ENCODE measurements at places on chromosomes 16 and 17.
A peak's percentile ranks its signal among the peaks of the same experiment; 100 is the strongest.

DNA sequence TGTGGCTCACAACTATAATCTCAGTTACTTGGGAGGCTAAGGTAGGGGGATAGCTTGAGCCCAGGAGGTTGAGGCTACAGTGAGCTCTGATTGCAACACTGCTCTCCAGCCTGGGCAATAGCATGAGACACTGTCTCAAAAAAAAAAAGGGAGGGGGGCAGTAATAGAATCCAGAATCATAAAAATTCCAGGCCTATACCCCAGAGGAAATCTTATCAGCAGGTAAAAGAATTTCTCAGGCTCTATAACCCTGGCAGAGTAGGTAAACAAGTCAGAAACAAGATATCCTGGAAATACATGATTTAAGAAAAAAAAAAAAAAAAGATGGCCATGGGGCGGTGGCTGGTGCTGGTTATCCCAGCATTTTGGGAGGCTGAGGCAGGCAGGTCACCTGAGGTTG lies 12.9 kb downstream of the SPAG9 start:
- DNase-seq = no peak

DNA sequence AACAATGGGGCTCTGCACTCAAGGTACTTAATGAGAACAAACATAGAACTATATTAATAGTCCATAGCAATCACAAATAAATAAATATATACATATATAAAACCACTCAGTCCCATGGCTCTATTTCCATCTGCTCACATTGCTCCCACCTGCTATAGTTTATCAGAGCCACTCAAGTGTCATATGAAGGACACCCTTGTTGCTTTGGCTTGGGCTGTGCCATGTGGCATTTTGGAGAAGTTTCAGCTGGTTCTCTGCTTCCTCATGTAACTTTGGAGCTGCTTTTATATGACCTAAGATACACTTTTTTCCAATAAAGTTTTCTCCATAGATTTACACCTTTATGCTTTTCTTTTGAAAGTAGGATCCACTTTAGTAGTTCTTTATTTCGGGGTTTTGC lies 126.4 kb downstream of the KCNJ2 start:
- no peak for DNase-seq

GRCh38 chr16:27269300-27270150 lies 953 bp upstream of the NSMCE1 start:
- no peak for DNase-seq

- no peak for DNase-seq
Measured at GRCh38 chr16:15898654-15899053, 10.3 kb upstream of the CEP20 start.

GRCh38 chr17:29111816-29112499 lies 68.2 kb downstream of the MYO18A start:
- DNase-seq = peak; percentile 88

- DNase-seq = no peak
Measured at GRCh38 chr16:349211-349610, 3.3 kb downstream of the AXIN1 start.

DNA sequence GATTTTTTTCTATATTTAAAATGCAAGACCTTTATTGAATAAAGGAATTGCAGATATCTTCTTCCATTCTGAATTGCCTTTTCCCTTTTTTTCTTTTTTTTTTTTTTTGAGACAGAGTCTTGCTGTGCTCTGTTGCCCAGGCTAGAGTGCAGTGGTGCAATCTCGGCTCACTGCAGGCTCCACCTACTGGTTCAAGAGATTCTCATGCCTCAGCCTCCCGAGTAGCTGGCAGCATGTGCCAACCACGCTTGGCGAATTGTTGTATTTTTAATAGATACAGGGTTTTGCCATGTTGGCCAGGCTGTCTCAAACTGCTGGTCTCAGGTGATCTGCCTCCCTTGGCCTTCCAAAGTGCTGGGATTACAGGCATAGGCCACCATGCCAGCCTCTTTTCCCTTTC lies 151.5 kb downstream of the CEP112 start:
- DNase-seq = no peak

GRCh38 chr17:65936013-65936412 lies 255.9 kb downstream of the CEP112 start:
- DNase-seq = no peak

DNA sequence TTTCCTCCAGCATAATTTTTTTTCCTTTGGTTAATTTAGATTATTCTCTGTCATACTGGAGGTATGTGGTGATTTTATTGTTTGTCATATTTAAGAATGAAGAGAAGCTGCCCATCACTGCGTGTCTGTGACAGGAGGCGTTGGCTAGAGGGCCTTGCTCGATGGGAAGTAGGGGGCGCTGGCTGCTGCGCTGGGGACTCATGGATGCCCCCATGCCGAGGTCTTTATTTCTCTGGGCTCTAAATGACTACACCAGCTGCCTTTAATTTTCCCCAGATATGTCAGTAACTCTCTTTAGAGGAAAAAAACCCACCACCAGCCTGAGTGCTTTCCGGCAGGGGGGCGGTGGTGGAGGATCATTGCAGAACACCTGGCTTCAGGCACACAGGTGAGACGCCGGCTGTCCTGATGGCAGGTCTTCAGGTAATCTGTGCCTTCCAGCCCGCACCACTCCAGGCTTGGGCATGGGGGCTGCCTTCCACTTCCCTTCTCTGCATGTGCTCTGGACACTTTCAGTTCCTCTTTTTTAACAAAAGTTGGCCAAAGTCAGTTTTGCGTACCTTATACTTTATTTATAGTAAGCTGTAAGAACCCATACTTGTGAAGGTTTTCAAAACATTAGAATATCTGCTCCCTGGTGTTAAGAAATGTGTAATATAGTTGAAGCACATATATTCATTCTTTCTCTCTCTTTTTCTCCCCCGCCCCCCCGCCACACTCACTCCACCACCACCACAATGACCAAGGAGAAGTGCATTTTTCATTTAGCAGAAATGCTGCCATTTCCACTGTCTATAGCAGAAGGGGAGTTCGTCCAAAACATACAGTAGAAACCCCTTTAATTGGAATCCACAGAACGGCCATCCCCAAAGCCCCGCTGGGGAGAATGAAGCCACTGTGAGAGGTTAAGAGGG lies 192.7 kb downstream of the RPTOR start:
- DNase-seq = peak; percentile 72

DNA sequence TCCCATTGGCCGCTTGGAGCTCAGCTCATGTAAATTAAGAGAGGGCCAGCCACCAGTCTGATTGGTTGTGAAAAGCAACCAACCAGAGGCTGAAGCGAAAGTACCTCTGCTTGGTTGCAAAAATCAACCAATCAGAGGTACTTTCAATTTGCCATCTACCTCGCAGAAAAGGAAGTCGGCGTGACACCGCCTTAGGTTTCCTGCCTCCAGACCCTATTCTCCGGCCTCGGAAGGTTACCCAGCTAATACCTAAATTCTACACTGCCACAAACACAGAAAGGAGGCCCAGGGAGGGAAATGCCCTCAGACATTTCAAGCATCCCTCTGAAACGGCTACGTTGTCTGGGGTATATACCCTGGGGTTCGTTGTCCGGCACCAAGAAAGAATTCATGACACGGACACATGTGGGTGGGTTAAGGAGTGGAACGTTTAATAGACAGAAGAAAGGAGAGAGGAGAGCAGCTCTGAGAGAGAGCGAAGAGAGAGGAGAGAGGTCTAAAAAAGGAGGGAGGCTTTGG lies 481.3 kb downstream of the TMEM114 start:
- DNase-seq = no peak

DNA sequence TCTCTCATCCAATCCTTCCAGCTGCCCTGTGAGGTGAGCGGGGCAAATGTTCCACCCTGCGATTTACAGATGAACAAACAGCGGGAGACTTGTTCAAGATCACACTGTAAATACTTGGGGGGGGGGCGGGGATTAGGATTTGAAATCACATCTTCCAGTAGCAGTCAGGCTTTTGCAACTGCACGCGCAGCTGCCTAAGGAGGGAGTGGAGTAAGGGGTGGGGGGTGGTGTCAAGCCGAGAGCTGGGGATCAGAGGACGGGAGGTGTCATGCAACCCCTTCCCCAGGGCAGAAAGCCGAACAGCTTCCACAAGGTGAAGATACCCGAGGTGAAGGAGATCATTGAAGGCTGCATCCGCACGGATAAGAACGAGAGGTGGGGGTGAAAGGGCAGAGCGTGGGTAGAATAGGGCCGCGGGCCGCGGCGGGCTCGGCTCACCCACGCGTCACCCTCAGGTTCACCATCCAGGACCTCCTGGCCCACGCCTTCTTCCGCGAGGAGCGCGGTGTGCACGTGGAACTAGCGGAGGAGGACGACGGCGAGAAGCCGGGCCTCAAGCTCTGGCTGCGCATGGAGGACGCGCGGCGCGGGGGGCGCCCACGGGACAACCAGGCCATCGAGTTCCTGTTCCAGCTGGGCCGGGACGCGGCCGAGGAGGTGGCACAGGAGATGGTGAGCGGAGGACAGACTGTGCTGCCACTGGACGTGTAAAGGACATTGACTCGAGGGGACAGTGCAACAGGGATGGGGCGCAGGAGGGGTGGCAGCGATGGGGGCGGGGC lies 4.6 kb downstream of the WNK4 start:
- DNase-seq = no peak

- no peak for DNase-seq
Measured at GRCh38 chr17:41664587-41665565, 23.8 kb upstream of the EIF1 start.

DNA sequence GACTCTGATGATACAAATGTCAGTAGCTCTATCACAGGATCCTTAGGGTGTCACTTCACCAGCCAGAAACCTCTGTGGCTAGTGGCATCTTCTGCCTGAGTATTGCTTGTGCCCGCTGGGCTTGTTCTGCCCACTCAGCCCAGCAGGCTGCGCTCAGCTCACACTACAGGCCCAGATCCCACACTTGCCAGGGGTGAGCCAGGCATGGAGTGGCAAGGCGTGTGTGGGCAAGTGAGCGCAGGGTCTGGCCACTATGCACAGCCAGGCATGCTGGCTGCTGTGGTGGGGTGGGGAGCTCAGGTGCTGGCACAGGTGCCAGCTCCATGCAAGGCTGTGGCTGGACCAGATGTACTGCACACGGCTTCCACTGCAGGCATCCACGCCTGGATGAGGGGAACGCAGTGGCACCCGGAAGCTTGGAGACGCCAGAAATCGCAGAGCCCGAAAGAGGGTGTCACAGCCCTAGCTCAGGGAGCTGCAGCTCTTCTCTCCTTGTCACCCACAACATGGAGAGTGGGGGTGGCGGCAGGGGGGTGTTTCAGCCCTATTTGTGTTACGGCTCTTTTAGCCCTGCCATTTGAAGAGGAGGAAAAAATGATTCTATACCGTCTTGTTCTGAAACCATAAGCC lies 10.2 kb downstream of the CFAP97D1 start:
- no peak for DNase-seq

DNA sequence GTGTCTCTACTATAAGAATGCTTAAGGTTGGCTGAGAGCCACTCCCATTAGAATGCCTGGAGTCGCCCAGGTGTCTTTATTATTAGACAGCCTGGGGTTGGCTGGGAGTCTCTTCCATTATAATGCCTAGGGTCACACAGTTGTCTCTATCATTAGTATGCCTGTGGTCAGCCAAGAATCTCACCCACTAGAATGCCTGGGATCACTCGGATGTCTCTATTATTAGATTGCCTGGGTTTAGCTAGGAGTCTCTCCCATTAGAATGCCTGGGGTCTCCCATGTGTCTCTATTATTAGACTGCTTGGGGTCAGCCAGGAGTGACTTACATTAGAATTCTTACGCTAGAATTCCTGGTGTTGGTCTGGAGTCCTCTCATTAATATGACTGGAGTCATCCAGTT lies 2255.3 kb downstream of the TP53TG3F start:
- no peak for DNase-seq

GRCh38 chr17:39165841-39166349 lies at the start of gene ARL5C:
Gene ARL5C (minus strand): TSS chr17:39166161. CDS start chr17:39165760, 401 bp downstream.
- DNase-seq = no peak

DNA sequence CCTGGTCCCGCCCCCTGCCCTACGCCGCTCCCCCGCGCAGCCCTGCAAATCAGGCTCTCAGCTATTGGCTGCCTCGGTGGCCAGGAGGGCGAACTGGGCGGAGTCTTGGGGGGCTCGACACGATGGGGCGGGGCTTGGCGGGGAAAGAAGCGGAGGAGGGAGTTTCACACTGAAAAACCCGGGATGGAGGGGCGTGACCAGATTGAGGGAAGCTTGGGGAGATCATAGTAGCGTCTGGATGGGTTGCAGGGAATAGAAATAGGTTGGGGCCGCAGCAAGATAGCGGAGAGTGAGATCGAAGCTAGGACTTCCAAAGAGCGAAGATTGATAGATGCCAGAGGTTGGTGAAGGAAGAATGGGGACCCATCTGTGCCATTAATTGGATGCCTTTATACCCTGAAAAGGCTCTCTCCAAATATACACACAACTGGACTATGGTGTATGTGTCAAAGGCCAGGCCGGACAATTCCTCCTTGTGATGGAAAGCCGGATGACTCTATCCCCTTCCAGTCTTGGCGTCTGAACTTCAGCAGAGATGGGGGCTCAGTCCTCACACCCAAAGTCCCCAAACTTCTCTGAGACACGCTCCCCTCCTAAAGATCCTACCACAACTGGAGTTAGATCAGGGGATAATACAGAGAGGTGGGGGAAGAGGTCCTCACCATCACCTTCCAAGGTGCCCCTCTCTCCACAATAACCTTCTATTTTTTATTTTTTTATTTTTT lies 376 bp upstream of the STAC2 start:
- DNase-seq = no peak

DNA sequence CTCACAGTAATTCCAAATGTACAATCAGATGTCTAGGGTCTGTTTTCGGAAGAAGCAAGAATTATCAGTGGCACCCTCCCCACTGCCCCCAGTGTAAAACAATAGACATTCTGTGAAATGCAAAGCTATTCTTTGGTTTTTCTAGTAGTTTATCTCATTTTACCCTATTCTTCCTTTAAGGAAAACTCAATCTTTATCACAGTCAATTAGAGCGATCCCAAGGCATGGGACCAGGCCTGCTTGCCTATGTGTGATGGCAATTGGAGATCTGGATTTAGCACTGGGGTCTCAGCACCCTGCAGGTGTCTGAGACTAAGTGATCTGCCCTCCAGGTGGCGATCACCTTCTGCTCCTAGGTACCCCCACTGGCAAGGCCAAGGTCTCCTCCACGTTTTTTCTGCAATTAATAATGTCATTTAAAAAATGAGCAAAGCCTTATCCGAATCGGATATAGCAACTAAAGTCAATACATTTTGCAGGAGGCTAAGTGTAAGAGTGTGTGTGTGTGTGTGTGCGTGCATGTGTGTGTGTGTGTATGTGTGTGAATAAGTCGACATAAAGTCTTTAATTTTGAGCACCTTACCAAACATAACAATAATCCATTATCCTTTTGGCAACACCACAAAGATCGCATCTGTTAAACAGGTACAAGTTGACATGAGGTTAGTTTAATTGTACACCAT lies 59.7 kb downstream of the HLF start:
- DNase-seq = peak; percentile 15

GRCh38 chr17:82217120-82217529 lies 4.5 kb upstream of the CCDC57 start:
- DNase-seq = peak; percentile 68

DNA sequence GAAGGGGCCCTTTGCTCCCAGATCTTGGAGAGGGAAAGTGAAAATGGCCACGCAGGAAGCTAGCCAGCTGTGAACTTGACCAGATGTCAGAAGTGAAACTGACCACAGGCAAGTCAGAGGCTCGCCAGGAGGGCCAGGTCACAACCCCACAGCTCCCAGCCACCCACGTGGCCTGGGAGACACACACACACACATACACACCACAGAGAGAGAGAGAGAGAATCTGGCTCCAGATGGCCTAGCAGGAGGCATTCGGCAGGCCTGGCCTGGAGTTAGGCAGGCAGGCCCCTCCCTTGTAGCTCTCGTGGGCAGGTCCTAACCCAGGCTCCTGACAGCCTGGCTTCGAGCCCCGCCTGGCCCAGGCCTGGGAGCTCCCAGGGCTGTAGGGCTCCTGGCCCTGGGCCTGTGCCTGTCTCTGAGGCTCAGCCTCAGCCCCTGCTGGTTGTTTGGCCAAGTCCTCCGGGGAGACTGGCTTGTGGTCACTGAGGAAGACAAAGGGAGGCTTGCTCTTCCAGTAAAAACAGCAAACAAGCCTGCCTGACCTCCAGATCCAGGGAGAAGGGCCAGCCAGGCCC lies 20.2 kb downstream of the NGFR start:
- peak; percentile 79 for DNase-seq
